ENCODE measurements at places on chromosomes 6 and 20. TPM values are rescaled to one million over a fixed set of nuclear protein-coding genes. Genes with fewer than 3 reads are reported as not detected.

DYNLT2 gene
- polyA plus RNA-seq: 7.2 TPM

IMPG1 gene
- not detected for polyA plus RNA-seq

C20orf141 gene
- not detected for polyA plus RNA-seq

TPX2 gene
- 101 TPM for polyA plus RNA-seq

PRDM1 gene
- 0.13 TPM for polyA plus RNA-seq

ATP6V1G2 gene
- polyA plus RNA-seq: 0.38 TPM

SERAC1 gene
- 2.2 TPM for polyA plus RNA-seq

SPTLC3 gene
- not detected for polyA plus RNA-seq

CST5 gene
- not detected for polyA plus RNA-seq

TRIM15 gene
- 2.9 TPM for polyA plus RNA-seq

SLC52A3 gene
- 0.20 TPM for polyA plus RNA-seq

PRRT1 gene
- polyA plus RNA-seq: 2.1 TPM

MEP1A gene
- not detected for polyA plus RNA-seq

COMMD7 gene
- polyA plus RNA-seq: 49.7 TPM

DNAH8 gene
- polyA plus RNA-seq: 4.0 TPM

PPP1R3G gene
- polyA plus RNA-seq: 0.01 TPM

GLP1R gene
- polyA plus RNA-seq: not detected

KHDC1L gene
- polyA plus RNA-seq: 0.39 TPM

TSPO2 gene
- not detected for polyA plus RNA-seq

MROH8 gene
- 1.2 TPM for polyA plus RNA-seq

Measured in K562 (cell line).